LoVo (cell line): ENCODE measurements at places on chromosomes 6 and 20.

- DNase-seq, result peak; percentile 90
These were observed 28.0 kb upstream of the ZNF217 start for GRCh38 chr20:53621482-53622246.

DNA sequence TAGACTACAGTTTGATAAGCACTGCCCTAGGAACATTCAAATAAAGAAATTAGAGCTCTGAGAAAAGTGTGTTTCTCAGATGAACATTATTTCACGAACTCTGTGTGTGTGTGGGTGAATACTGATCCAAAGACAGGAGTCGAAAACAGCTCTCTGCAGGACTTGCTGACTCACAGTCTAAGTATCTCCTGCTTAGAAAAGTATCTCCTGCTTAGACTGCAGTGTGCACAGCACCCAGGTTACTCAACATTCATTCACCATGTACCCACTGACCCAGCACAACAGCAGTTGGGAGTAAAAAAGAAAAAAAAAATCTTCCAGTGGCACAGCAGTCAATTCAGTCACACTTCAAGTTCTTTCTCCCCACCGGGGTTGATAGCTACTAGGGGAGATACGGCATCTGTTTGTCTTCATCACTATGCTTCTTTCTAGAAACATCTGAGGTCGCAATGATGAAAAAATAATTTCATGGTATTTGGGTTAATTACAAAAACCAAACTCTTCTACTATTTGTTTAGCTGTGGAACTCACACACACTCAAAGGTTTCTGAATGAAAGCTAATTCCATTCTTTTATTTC, 48.0 kb downstream of the GCLC start:
- DNase-seq, result no peak

GRCh38 chr20:4726710-4727397, 5.1 kb downstream of the PRND start:
- DNase-seq, result no peak

- no peak for DNase-seq
These were observed 282.9 kb downstream of the KIF16B start for GRCh38 chr20:16290358-16290757.

DNA sequence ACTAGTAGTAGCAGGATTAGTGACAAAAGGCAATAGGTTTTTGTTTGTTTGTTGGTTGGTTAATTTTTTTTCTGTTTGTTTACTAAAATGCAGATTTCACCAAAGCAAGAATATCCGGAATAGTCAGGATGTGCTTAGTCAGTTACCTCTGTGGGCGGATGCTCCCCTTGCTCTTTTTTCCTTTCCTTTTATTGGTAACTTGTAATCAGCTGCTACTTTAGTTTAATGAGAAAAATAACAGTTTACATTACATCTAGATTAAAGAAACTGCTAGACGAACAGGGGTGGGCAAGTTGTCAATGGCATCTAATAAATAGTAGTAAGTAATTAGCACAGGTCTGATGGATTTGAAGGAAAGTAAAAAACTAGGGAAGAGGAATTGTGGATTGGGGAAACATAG, 646.9 kb upstream of the FLRT3 start:
- DNase-seq, result no peak

GRCh38 chr20:53142225-53143127, 170.3 kb downstream of the TSHZ2 start:
- no peak for DNase-seq

DNA sequence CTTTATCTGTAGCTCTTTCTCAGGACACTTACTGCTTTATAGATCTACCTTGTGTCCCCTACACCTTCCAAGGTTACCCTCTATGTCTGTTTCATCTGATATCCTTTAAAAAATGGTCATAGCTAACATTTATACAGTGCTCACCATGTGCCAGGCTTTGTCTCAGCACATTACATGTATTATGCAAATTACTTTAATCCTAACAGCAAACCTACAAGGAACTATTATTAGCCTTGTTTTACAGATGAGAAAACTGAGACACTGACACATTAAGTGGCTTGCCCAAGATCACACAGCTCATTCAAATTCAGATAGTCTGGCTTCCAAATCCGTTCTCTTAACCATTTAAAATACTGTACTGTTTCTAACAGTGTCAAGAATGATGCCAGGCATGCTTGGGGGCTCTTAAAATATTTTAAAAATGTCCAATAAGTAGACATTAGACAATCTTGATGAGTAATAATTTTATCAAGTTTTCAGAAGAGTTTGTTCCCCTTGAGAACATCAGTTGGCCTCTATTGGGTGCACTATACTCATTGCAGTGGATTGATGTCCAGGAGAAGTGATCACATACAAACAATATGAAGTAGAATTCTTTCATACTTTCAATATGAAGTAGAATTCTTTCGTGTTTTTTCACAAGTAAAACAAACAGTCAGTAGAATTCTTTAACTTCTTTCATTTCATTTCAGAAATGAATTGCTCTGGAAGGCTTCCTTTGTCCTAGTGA, 69.6 kb downstream of the DNAH8 start:
- no peak for DNase-seq

DNA sequence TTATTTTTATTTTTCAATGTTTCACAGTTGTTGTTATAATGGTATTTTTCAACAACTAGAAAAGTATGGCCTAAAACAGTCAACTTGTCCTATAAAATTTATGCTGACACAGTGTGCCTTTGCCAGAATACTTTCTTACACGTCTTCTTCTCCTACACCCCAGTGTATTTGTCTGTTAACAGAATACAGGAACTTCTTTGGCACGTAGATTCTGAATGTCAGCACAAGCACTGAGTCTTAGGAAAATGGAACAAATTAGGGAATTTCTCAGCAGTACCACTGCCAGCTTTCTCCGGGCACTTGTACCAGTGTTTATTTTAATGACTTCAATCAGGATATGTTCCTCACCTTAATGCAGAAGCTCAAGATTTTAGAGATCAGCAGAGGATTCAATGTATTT, 26.7 kb upstream of the AKIRIN2 start:
- no peak for DNase-seq

GRCh38 chr6:3139090-3139903, 18.0 kb downstream of the TUBB2A start:
- no peak for DNase-seq

DNA sequence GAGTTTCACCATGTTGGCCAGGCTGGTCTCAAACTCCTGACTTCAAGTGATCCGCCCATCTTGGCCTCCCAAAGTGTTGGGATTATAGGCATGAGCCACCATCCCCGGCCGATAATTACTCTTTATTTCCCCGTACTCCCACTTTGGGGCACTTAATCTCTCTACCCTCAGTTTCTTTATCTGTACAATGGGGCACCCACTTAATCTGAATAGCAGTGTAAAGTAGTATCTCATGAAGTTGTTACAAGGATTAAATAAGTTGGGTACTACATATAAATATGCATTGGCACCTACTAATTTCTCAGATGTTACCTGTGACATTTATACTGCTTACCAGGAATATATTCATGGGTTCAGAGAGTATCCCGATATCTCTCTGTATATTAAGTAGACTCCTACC, 15.2 kb downstream of the GINM1 start:
- DNase-seq, result no peak

GRCh38 chr6:148443798-148444560, 101.3 kb downstream of the SASH1 start:
- no peak for DNase-seq

DNA sequence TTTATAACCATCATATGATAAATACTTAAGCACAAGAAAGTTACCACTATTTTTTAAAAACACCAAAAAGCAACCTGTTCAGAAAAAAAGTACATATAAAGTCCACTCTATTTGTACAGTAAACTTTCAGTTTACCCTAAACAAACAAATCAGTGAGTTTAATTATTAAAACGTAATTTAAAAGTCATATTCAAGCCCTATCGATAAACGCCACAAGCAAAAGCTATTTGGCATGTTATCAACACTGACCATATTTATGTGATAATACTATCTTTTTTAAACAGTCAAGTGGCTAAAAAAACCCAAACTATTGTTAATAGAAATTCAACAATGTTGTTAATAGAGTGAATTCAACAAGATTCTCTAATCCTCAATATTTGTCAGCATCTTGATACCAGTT, 1.9 kb downstream of the KATNA1 start:
- no peak for DNase-seq

GRCh38 chr6:41545247-41545702, 906 bp upstream of the FOXP4 start:
- no peak for DNase-seq

DNA sequence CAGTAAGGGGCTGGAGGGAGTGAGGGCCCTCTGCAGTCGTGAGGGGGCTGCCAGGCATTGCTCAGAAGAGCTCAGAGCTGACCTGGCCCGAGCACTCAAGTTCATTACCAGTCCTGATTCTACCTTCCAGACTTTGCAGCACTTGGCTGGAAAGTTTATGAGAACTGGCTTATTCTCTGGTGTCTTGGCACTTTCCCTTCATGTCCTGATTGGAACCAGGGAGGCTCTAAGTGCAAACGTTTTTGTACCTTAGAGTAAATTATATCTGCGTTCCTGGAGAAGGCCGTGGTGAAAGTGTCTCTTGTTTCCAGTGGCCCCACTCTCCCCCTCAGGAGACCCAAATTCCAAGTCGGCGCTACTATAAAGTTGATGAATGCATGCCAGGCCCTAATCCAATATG, 402.3 kb downstream of the CDC5L start:
- no peak for DNase-seq

GRCh38 chr6:83849127-83849526, 4.0 kb upstream of the RIPPLY2 start:
- DNase-seq, result no peak

- DNase-seq, result no peak
These were observed 181.4 kb downstream of the PHF3 start for GRCh38 chr6:63816982-63817436.

DNA sequence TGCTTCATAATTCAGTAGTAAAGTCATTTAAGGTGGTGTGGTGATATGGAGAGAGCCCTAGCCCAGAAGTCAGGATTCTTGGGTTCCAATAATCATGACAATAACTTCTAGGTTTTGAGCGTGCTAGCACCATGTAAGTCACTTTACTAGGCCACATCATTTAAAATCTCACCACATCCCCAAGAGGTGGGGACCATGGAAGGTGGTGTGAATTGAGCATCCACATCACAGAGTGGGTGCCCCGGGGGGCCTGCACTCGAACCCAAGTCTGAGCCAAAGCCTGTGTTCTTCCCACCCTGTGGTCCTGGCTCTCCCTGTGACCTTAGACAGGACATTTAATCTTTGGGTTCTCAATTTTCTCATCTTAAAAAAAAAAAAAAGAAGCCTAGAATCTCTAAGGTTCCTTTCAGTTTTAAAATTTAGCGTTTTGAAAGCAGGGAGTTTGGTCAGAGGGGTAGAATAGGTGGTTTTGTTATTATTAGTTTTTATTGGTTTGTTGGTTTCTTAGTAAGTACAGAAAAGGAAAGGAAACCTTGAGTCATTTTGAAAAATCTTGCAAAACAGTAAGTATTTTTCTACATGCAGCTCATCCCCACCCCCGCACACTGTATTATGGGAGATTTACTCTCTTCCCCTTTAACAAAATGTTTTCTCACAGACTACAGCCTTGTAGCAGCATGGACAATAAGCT, 26.4 kb downstream of the ARMC2 start:
- DNase-seq, result no peak

DNA sequence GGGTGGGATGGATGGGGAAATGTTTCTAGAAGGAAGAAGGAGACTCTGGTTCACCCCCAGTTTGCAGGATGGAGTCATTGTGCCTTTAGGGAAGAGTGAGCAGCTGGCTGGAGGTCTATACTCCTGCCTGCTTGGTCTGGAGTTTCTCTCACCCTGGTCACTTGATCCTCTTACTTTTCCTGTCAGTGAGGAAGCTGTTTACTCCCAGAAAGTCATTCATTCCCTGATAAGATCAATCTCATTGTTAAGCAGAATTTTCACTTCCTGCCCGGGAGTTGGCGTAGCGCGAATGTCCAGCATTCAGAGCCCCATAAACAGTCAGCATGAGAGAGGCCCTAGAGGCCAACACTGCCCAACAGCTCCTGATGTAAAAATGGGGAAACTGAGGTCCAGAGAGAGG, 70.4 kb upstream of the SIRPA start:
- DNase-seq, result no peak

DNA sequence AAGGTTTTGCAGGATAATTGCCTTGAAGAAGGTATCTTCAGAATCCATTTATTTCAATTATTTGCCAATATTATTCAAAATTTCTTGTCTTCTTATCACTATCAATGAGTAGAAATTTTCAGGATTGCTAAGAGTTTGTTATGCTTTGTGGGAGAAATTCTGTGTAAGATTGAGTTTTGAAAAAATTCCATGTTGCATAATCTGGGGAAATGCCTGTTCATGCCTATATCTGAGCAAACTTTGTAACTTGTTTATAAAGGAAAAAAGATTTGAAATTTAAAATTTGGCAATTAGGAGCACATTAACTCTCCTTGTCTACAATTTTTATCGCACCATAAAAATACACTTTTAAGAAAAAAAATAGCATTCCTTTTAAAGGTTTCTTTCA, 39.8 kb upstream of the EDN1 start:
- no peak for DNase-seq

DNA sequence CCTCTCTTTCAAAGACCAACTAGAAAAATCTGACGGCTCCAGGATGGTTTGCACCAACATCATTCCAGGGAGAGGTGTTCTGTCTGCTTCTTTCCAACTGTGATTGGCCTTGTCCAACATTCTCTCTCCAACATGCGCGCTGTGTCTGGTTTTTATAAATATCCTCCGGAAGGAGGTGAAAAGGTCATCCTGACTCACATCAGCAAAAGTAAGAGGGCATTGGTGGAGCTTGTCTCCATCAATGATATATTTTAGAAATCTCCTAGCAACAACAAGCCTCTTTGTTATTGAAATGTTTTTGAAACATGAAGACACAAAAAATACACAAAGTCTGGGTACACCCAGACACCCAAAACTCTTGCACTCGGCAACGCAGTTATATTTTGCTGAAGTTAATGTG, 475.3 kb upstream of the JARID2 start:
- DNase-seq, result no peak

GRCh38 chr6:31493875-31494694, 3.9 kb upstream of the MICB start:
- peak; percentile 85 for DNase-seq

GRCh38 chr6:29872791-29873190, 45.2 kb downstream of the HLA-G start:
- no peak for DNase-seq

- peak; percentile 51 for DNase-seq
These were observed 41.7 kb downstream of the ISM1 start for GRCh38 chr20:13262671-13263360.

GRCh38 chr6:24743944-24744335, 25.0 kb upstream of the C6orf62 start:
- DNase-seq, result no peak

DNA sequence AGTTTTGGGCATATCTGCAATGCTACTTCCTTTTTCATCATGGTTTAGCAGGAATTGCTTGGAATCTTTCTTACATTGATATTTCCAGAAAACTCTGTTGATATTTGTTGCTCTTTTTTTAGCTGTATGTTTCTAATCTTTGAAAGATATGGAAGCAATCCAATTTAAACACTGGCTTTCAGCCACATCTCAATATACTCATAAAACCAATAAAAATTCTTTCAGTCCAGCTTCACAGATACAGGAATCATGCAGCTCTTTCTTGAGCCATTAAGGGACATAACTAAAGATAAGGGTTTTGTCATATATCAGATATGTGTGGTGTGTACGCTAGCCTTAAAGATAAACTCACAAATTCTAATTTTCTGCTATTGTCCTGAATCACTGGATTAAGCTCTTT, 47.4 kb downstream of the PKIB start:
- peak; percentile 53 for DNase-seq

GRCh38 chr6:19719691-19720128, 117.5 kb upstream of the ID4 start:
- DNase-seq, result no peak

- no peak for DNase-seq
These were observed 10.2 kb downstream of the HLA-DRB5 start for GRCh38 chr6:32519910-32520258.
